ENCODE measurements at places on chromosomes 7 and 10.

DNA sequence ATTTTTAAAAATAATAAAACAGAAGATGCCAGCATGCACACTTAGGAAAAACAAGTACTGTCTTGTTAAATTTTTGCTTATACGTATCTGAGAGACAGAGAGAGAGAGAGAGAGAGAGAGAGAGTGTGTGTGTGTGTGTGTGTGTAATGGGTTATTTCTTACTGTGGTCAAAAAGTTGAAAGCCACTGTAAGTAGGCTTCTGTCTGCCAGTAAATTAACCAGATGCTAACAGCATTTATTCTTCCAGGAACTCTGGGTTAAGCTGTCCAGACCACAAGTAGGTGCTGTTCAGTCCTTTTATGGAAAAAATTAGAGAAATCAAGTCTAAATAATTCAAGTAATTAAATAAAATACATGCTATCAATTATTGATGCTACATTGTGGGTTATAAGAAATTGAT, 39.7 kb downstream of the RNF32 start:
- no peak for DNase-seq

- DNase-seq: peak; percentile 65
Observed at GRCh38 chr7:1028044-1028770, 16.1 kb upstream of the GPR146 start.

GRCh38 chr10:42972946-42973345, 103.9 kb upstream of the RET start:
- DNase-seq: no peak

GRCh38 chr10:48450741-48451466, 144.4 kb downstream of the MAPK8 start:
- DNase-seq: no peak

DNA sequence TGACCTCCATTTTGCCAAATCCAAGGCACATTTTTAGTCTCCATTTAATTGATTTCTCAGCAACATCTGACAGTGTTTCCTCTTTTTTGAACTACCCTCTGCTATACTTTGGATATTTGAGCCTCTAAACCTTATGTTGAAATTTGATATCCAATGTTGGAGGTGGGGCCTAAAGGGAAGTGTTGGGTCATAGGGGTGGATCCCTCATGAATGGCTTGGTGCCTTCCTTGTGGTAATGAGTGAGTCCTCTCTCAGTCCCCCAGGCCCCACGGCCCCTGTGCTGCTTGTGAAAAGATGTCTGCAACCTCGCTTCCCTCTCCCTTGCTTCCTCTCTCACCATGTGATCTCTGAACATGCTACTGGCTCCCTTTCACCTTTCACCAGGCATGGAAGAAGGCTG, 96.8 kb upstream of the DGKB start:
- DNase-seq: no peak

- DNase-seq: no peak
Observed at GRCh38 chr10:73839276-73839966, 28.0 kb upstream of the NDST2 start.

DNA sequence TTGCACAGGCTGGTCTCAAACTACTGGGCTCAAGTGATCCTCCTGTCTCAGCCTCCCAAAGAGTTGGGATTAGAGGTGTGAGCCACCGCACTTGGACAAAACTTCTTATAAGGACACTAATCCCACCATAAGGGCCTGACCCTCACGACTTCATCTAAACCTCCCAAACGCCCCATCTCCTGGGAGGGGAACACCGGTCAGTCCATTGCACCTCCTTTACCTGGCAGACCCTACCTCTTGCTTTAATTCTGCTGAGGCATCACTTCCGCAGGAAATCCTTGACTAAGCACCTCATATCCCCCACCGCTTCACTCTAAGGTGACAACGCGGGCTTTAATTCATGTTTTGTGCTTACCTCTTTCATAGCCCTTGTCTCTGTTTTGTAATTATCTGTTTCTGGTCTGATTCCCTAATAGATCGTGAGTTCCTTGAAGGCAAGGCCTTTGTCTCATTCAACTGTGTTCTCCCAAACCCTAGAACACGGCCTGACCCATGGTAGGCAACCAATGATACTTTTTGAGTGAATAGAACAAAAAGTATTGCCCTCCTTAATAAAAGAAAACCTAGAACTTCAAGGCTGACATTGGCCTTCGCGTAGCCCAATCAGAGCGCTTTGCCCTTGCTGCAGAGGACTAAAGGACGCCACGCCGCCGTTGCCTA, 481 bp upstream of the ZNF862 start:
- DNase-seq: no peak

DNA sequence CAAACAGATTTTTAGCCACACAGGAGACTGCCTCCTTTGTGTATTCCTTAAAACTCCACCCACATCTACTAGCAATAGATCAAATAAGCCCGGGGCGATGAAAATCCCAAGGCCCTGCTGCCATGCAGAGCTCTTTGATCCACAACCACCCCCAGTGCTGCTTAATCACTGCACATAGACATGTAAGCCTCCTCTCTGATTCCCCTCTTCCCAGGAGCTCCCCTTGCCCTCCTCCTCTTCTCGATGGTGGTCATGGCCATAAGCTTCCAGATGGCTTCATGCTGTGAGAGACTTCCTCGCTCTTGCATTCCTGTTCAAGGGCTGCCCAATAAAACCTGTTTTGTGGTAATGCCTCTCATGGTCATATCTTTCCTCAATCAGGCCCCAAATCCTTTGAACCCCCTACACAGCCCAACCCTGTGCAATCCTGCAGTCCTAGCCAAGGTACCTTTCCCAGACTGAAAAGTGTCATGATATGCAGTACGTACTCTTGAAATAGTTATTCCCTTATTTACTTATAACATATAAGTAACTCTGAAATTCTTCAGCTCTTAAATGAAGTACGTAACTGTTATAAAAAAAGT, 158.5 kb downstream of the CACNA2D1 start:
- no peak for DNase-seq

- no peak for DNase-seq
Observed at GRCh38 chr10:96211764-96212163, 59.6 kb downstream of the BLNK start.

DNA sequence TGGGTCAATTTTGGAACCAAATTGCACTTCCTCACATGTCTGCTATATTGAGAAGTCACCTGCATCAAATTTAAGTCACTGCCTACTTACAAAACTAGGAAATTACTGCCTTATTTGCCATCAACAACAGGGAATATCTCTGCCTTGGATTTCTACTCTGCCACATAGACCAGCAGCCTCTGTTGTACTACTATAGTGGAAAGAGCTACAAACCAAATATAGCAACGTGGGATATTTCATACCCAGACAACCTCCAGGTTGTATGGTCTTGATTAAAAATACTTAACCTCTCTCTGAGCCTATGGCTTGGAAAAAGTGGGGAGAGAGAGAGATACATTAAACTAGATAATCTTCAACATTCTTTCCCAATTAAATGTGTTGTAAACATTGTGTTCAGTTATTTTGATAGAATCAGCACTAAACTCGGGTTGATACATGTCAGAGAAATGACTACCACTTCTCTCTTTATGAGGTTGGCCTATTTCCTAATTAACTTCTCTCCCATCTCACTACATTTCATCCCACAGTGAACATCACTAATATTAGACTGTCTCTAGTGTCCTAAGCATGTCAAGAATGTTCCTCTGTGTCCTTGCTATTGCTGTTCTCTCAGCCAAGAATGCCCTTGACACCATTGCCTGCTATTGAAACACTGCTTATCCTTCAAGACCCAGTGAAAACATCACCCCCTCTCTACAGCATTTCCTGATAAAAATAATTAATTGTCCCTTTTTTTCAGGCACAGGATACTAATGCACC, 421.2 kb downstream of the IPMK start:
- DNase-seq: no peak

- DNase-seq: no peak
Observed at GRCh38 chr7:119175911-119176627, 951.6 kb downstream of the ANKRD7 start.

DNA sequence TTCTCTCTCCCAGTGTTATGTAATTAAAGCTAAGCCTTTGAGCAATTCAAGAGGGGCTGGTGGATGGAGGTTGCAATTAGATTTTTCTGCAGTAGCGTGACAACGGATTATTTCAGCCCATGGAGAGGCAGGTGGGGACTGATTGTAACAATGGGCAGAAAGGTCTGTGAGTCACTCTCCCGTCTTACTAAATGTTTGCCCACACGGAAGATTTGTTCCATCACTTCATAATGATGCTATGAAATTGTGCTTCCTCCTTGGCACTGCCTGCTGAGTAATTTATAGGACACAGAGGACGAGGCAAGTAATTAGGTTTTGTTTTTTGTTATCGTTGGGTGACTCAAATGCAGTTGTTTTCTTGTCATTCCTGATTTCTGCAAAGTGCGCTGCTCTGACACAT, 594.5 kb upstream of the DPP6 start:
- no peak for DNase-seq

DNA sequence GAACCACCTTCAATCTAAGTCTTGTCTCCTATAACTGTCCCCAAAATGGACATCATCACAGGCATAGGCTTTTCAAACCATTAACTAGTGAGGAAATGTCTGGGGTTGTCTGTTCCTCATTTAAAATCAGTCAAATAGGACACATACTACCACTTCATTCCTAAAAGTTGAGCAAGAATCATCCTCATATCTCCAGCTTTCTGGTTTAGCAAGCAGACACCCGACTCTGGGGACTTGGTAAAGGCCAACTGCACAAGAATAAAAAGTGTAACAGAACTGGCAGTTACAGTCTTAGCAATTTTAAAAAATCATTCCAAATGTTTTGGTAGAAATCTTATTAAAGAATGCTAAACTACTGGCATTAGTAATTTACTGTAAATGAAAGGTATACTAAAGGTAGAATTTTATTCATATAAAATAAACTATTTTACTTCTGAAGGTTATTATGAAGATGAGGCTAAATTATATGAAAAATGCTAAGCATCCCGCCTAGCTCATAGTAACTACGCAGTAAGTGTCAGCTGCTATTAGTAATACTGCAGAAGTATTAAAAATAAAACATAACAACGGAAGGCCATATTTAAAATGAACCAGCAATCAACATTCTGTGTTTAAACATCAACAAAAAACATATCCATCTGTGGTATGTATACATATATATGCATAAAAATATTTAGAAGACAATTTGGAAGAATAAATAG, 60.8 kb downstream of the ZNF438 start:
- no peak for DNase-seq

GRCh38 chr10:6204341-6205191, 1.8 kb downstream of the PFKFB3 start:
- DNase-seq: no peak

GRCh38 chr10:23914641-23915040, 294.3 kb upstream of the KIAA1217 start:
- no peak for DNase-seq

GRCh38 chr7:28497009-28497408, 84.7 kb downstream of the CREB5 start:
- no peak for DNase-seq

GRCh38 chr10:90274721-90275468, 573.5 kb downstream of the KIF20B start:
- no peak for DNase-seq

DNA sequence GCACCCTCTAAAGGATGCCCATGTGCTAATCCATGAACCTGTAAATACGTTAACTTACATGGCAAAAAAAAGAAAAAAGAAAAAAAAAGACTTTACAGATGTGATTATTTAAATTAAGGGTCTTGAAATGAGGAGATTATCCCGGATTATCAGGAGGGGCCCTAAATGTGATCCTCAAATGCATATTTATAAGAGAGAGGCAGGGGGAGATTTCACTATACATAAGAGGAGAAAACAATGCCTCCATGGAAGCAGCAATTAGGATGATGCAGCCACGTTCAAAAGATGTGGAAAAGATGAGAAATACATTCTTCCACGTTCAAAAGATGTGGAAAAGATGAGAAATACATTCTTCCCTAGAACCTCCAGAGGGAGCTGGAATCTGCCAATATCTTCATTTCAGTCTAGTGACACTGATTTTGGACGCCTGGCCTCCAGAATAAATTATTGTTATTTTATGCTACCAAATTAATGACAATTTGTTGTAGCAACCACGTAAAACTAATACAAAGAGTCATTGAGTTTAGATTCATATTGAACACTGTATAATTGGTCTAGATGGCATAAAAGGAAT, 328.4 kb upstream of the GNAI1 start:
- DNase-seq: no peak

DNA sequence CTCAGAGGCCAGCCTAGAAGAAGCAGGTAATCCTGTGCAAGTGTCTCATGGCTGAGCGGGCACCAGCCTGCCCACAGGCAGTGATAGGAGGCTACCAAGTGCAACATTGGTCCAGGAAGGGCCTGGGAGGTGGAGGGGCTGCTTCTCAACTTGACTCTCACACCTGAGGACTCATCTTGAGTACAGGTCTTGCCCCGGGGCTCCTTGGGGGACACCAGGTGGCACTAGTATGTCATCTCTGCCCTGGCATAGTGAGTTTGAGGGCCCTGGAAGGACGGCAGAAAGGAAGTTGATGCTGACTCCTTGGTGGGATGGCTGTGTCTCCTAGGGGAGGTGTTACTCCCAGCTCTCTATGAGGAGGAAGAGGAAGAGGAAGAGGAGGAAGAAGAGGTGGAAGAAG, 2.3 kb downstream of the CCDC136 start:
- DNase-seq: no peak

- no peak for DNase-seq
Observed at GRCh38 chr7:11341285-11341944, 367.7 kb downstream of the PHF14 start.

DNA sequence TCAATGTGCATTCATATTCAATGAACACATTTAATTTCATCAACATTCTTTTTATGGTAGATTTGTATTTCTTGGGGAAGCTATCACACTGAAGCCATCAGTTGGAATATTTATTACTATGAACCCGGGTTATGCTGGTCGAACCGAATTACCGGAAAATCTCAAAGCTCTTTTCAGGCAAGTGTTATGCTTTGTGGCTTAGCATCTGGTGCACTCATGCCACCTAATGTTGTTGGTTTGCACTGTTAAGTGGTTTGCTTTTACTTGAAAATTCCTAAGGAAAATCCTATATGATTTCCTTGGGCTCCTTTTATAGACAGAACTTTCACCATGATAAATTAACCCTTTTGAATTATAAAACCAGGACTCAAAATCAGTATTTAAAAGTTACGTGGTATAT, 147.9 kb downstream of the DNAH11 start:
- no peak for DNase-seq

DNA sequence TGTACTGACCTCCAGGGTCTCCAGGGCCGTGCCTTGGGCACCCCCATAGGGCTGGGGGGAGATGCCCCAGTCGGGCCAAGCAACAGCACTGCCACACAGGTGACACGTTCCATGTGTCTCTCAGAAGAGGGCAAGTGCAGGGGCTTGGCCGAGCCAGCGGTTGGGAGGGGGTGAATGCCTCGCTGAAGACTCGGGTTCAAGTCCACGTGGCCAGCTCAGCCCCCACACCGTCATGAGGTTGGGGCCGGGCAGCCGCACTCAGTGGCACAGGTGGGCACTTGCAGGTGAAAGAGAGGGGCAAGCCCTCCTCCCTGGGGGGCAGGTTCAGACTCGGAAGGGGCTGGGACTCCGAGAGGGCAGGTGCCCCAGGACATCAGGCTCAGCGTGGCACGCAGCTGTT, 153.8 kb downstream of the MAD1L1 start:
- no peak for DNase-seq

DNA sequence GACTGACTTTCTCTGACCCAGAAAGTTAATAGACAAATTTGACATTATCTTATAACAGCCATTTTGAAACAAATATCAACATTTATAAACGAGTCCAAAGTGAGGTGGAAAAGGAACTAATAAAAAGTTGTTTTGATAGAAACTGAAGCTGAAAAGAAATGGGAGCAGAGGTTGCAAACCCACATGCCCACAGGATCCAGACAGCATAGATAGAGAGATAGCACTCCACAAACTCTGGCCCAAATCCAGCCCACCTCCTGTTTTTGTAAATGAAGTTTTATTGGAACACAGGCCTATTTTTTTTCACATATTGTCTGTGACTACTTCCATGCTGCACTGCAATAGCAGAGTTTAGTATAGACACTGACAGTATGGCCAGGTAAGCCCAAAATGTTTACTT, 171.9 kb downstream of the PRKG1 start:
- no peak for DNase-seq
